ENCODE measurements at places on chromosomes 6 and 20.

DNA sequence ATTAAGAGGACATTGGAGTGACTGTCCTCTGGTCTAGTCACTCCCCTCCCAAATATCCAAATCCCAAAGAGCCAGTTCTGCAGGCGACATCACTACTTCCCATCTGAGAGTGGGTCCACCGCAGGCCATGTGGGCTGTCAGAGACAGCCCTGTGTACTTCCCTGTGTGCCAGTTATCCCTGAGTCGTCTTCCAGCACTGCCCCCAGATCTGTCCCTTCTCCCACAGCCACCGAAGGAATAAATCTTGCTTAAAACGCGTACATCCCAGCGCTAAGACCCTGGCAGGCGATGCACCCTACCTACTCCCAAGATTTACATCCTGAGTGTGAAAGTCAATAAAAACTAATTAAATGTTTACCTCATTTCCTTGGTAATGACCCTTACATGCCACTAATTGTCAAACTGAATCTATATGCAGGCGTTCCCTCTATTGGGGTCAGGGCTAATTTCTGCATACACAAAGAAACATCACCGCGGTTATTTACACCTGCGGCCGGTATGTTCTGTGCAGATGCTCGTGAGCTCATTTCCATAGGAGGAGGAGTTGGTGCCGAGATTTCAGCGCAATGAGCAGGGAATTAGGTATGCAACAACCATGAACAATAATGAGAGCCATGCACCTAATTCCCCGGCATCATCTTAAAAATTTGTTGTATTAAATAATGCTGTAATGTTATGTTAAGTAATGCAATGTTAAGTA is 31.3 kb upstream of the CDH4 start:
- DNase-seq = no peak

DNA sequence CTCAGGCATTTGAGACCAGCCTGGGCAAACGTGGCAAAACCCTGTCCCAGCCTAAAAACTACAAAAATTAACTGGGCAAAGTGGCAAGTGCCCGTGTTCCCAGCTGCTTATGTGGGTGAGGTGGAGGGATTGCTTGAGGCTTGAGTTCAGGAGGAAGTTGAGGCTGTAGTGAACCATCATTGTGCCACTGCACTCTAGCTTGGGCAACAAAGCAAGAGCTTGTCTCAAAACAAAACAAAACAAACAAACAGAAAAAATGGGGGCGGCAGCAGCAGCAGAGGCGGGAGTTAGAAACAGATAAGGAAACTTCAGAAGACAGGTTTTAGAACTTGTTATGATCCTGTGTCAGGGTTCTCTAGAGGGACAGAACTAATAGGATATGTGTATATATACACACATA is 49.0 kb downstream of the SCAF8 start:
- no peak for DNase-seq

DNA sequence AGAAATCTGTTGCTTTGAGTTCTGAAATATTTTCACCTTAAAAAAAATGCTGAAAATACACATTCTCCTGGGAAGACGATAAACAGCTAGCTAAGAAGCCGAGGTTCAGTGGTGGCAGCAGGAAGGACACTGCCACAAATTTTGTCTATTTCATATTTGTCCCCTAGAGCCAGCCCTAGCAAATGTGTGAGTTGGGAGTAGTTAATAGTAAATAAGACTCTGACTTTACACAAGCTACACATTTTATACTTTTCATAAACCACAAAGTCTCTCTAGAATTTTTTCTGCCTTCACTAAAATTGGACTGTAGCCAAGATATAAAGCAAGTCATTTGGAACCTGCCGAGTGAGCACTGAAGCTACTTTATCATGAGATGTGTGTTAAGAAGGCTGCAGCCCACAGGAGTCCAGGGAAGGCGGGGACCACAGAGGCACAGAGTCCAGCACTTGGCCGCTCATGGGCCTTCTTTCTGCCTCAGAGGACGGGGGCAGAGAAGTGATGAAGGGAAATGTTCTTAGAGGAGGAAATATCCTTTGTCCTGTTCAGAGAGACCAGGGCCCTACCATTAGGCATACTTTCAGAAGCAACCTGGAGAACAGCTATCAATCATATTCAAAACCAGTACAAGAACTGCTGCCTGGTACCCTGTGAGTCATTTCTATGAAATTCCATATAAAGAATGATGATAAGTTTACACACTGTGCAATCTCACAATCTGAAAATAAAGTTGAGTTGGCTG is 241.7 kb upstream of the TAB2 start:
- DNase-seq = no peak

DNA sequence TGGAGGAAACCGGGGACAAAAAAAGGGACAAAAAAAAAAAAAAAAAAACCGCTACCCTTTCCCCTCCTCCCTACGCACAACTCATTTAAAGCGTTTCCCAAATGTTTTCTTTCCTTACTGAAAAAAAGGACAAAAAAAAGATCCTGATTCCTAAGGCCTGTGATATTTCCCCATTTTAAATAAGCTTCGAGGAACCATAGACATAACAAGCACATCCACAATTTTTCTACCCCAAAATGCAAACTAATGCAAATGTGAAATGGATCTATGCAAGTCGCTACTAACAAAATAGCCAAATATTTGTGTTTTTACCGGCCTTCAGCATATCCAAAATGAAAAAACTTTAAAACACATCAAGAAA is 1.4 kb upstream of the ZNF217 start:
- no peak for DNase-seq

GRCh38 chr6:144778773-144779492 is 493.8 kb downstream of the UTRN start:
- DNase-seq = no peak

DNA sequence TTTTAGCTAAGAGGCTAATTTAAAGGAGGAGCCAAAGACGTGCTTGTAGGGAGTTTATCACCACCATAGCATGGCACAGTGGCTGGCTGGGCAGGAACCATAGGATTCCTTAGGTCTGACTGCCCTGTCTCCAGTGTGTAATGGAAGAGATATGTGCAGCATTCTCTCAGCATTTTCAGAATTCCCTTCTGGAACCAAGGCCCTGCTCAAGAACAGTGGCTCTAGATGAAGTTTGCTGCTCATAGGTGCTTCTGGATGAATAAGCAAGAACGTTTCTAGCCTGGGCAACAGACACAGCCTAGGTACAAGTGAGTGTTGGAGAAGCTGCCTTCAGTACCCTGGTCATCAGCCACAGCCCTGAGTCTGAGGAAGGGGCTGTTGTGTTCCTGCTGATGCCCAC is 69.1 kb downstream of the LCA5 start:
- DNase-seq = no peak

- DNase-seq = no peak
Measured at GRCh38 chr6:94588301-94588700, 989.0 kb upstream of the MANEA start.

DNA sequence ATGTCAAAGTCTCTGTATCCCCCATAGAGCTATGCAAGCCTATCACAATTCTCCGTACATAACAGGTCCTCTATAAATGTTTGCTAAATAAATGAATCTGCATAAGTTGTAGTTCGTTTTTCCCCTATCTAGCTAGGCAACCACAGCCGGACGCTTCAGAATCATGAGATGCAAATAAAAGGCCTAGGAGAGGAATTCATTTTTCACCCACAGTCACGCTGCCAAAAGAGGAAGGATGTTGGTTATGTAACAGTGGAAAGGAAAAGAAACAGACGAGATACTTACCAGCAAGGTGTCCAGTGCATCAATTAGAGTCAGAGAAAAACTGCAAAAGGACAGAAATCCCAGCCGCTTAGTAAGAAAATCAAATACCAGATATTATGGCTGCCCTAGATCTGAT is 2.4 kb downstream of the EDEM2 start:
- DNase-seq = no peak

GRCh38 chr6:15953152-15953880 is 175.6 kb upstream of the MYLIP start:
- no peak for DNase-seq

DNA sequence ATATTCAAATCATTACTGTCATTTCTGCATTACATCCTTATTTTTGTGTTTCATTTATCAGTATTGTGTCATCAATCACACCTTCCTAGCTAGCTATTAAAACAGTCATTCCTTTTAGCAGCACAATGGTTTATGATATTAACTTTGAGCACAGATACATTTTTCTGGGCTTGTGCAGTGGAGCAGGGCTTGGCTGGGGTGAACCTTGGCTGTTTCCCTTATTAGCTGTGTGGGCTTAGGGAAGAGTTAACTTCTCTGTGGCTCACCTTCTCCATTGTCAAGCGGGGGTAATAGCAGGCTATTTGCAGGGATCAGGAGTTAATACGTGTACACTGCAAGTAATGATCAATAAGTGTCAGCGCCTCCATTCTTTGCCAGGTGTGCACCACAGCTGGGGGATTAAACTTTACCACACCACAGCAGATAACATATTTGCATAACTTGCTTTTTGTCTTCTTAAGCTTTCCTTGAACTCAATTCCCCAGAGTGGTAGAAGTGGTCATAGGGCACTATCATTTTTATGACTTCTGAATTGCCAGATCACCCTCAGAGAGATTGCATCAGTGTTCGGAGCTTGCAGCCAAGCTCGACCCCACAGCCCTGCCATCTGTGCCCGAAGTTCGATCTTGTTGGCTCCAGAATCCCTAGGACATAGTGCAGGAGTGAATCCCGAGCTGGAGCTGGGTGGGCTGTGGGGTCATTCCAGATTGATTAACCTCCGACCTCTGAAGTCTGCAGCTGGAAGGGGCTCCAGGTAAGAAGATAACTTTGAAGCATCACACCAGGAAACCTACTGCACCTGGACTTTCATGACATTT is 1.5 kb upstream of the PYGB start:
- DNase-seq = no peak

DNA sequence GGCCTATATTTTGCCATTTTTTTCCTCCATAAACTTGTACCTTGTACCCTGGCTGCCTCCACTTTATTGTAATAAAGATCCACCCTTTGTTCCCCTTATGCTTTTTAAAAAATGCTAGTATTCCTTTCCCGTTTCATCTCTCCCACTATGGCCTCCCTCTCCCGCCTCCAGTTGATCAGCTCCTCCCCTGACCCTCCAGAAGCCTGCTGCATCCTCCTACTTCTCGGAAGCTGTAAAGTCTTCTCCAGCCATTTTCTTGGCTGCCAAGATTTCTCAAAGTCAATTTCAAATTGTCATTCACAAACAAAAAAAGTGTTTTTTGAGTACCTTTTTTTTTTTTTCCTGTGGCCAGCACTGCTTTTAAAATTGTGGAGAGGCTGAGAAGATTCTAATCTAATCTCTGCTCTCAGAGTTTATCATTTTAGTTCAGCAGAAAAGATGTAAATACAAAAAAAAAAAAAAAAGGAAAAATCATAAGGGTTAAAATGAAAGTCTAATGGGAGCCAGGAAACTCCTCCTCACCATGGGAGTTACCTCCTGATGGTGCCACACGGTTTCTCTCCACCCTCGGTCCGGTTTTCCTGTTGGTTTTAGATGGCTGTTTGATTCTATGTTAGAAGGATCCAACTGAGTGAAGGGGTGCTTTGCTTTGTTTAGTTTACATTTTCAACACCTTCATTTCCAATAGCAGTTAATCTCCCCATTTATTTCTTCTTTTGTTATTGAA is 103.0 kb upstream of the KCNK16 start:
- no peak for DNase-seq

GRCh38 chr20:5524896-5525295 is 208.1 kb upstream of the PROKR2 start:
- DNase-seq = no peak

GRCh38 chr20:43761386-43762340 is 34.9 kb upstream of the GTSF1L start:
- no peak for DNase-seq

DNA sequence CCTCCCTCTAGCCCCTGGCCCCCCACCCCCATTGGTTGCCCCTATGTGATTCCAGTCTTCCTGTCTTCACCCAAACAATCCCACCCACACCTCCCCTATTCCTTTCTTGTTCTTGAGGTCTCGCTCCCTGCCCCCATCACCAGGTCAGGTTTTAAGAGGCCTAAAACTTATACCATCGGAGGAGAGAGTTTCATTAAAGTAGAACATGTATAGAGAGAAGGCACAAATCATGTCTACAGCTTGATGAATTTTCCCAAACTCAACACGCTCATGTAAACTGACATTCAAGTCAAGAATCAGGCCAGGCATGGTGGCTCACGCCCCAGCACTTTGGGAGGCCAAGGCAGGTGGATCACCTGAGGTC is 44.5 kb downstream of the TGM2 start:
- DNase-seq = no peak

DNA sequence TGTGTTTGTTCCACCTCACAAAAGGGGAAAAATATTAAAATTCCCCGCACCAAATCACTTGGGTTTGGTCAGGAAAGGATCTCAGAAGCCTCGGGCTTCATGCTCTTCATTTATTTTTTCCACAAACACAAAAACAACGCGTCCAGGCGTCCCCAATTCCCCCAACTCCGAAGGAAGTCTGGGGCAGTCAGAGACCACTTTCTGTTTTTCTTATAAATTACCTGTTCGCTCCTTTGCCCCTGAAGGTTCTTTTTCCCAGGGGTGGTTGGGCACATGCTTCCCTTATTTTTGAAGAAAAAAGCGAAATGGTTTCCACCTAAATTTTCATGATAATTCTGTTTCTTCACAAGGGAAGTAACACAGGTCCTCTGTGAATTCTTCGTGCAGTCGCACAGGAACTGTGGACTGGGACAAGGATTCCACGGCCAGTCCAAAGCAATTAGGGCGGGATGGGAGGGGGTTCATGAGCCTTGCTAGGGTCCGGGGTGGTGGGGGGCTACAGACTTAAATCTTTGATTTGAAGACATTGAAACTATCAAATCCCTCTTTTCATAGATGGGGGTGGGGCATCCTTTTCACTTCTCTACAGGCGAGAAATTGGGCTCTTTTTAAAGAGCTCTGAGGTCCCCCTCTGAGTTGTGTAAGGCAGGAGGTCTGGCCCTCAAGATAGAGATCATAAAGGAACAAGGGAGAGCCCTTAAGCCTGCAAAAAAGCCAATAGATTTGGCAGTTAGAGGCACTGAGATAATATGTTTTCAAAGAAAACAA is 30.5 kb upstream of the HFE start:
- DNase-seq = no peak

- no peak for DNase-seq
Measured at GRCh38 chr6:50829898-50830444, 11.3 kb downstream of the TFAP2B start.

- DNase-seq = no peak
Measured at GRCh38 chr6:151627689-151628444, 134.1 kb downstream of the CCDC170 start.

DNA sequence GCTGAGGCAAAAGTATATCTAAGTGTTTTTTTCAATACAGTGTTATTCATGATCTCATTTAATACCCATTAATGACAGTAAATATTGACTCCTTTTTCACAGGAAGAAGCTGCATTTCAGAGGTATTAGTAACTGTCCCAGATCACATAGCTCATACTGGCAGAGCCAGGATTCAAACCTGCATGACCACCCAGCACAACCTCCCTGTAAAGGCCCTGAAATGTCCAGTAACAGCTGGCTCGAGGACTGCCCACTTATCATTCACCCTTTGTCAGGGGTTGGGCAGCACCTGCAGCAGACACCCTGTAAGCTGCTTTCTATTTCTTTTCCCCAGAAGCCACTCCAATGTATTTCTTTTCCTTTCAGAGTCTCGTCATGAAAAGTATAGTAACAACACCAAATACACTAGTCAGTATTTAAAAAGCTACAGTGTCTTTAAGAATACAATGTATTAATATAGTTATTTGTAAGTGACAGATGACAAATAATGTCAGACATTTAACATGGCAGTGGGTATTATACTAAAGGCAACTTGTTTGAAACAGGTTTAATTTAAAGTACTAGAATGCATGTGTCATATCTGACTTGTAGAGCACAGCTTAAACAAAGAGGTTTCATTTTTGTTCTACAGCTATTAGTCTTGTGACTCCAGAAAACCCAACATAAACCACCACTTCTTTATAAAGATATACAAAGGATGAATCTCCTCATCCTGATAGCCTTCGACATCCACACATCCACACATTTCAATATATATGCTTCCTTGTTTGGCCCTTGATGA is 841.6 kb upstream of the GJE1 start:
- no peak for DNase-seq
